ENCODE measurements at places on chromosomes 7 and 10.

DNA sequence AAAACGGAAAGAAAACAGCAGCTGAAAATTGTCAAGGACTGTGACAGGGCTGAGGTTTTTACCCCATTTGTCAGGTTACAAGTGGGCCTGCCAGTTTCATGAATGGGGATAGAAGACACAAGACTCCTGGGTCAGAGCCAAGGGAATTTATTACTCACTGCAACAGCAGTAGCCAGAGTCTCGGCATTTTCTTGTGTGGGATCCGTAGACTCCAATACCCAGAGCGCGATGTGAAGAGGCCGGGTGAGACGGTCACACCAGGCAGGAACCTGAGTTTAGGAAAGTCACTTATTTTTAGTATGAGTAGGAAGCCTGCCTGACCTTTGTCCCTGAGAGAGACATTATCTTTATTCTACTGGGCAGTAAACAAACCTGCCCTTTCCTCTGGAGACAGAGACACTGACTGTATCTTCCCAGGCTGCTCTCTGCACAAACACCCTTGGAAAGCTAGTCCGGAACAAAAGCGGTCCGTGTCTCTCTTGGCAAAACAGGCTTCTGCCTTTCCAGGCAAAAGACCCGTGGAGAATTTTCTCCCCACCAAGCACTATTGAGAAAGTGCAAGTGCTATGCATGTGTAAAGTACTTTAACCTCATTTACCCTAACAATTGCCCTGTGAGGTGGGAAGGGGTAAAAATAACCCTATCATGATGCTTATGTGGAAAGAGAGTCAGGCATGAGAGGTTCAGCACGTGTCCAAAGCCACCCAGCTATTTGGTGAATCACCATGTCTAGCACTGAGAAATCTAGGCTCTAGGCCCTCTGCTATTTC is 58.4 kb downstream of the JCAD start:
- DNase-seq: no peak

- DNase-seq: no peak
Observed at GRCh38 chr10:71975871-71976725, 11.9 kb downstream of the CHST3 start.

DNA sequence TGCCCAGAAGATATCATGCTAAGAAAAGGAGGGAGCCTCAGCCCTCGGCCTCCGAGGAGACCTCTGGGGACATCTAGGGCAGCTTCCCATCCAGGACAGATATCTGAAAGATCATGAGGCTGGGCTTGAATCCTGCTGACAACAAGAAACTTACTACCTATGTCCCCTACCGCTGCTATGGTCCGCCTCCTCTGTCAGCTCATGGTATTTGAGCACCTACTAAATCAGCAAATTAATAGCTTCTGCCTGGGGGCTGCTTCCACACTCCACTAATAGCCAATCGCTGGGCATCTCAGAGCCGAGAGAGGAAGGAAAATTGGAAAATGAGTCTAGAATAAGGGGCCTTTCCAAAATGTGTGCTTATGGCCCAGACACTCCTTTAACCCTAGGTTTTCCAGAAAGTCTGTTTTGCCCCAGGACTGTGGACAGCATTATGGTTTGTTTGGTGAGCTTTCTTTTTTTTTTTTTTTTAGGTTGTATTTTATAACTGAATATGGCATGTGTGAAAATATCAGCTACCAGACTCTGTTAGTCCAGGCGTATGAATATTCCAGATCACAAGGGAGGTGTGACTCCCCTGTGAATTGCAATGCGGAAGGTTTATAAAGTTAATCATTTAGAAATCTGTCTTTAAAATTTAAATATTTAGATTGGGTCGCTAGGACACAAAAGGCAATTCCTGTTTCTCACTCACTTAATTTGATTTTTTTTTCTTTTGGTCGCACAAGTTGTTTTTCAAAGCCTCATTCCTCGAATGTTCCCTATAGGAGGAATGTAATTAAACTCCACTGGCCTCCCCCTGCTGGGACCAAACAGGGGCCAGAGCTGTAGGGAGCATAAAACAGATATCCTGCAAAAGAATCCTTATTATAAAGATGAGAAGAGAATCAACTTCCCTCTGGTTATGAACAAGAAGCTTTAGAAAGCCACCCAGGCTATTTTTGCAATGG is 89.4 kb downstream of the PARP12 start:
- no peak for DNase-seq

GRCh38 chr7:152103691-152104090 is 78.2 kb downstream of the GALNT11 start:
- no peak for DNase-seq

DNA sequence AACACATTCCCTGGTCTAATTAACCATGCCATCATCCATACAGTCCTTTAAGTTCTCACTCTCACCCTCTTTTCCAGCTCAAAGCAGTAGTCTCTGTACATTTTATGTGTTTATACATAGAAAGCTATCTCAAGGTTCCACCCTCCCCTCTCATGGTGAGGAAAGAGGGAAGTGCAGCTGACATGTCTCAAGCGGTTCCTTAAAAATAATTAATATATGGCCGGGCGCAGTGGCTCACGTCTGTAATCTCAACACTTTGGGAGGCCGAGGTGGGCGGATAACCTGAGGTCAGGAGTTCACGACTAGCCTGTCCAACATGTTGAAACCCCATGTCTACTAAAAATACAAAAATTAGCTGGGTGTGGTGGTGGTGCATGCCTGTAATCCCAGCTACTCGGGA is 36.7 kb downstream of the ZC3HAV1 start:
- DNase-seq: no peak

- DNase-seq: no peak
Observed at GRCh38 chr10:86340176-86340990, 26.2 kb downstream of the GRID1 start.

GRCh38 chr10:73251683-73252444 is 580 bp downstream of the MRPS16 start:
- DNase-seq: no peak

DNA sequence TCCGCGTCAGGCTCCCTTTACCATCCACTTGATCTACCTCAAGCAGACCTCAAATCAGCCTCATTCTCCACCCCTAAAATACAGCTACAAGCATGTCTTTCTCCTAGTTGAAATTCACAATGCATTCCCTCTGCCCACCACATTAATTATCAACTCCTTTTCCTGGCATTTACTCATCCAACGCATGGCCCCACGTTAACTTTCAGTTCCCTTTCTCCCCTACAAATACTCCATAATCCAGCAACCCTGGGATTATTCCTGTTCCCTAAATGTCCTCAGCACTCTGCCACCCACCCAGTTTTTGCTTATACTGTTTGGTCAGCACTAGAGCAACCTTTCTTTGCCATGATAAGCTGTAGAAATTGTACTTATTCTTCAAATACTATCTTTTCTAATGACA is 5.7 kb upstream of the VIM start:
- no peak for DNase-seq

DNA sequence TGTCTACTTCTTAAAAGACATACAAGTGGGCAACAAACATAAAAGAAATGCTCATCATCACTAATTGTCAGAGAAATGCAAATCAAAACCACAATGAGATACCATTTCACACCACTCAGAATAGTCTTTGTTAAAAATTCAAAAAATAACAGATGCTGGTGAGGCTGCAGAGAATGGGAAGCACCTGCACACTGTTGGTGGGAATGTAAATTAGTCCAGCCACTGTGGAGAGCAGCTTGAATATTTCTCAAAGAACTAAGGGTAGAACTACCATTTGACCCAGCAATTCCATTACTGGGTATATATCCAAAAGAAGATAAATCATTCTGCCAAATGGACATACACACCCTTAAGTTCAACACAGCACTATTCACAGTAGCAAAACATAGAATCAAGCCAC is 61.8 kb upstream of the STEAP1 start:
- DNase-seq: no peak

- no peak for DNase-seq
Observed at GRCh38 chr10:28566458-28567015, 33.6 kb downstream of the WAC start.

DNA sequence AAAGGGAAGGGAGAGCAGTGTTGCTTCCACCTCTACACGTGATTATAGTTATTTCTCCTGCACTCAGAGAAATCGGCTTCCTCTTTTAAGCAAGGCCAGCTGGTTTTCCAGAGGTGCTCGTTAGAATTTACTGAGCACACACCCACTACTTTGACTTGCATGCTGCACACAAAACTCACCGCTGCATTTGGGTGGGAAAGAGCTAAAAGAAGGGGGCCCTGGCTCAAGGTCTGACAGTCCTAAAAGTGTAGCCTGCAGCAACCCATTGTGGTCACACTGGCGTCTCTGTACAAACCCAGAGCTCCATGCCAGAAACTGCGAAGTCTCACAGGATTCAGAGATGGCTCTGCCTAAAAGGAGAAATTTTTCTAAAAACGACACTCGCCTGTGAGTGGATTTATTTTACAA is 133.7 kb downstream of the SLC25A13 start:
- no peak for DNase-seq

GRCh38 chr7:150370612-150371071 is 2.0 kb downstream of the REPIN1 start:
- no peak for DNase-seq

DNA sequence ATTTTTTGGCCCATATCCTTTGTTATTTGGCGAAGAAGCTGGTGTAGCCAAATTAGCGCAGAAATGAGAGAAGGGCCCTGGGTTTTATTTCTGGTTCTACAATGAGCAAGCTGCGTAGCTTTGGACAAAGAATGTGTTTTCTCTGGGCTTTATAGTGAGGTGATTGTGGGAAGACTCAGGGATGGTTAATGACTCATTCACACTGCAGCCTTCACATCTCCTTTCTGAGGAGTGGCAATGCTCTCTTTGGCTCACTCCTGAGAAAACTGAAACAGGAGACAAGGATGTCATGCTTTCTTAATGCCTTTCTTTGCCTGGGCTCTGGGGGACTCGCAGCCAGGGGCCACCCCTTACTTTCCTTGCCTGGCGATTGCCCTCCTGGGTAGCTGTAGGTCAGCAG is 271.0 kb upstream of the PODXL start:
- DNase-seq: no peak

GRCh38 chr10:75922435-75922834 is 491.0 kb downstream of the LRMDA start:
- DNase-seq: no peak

DNA sequence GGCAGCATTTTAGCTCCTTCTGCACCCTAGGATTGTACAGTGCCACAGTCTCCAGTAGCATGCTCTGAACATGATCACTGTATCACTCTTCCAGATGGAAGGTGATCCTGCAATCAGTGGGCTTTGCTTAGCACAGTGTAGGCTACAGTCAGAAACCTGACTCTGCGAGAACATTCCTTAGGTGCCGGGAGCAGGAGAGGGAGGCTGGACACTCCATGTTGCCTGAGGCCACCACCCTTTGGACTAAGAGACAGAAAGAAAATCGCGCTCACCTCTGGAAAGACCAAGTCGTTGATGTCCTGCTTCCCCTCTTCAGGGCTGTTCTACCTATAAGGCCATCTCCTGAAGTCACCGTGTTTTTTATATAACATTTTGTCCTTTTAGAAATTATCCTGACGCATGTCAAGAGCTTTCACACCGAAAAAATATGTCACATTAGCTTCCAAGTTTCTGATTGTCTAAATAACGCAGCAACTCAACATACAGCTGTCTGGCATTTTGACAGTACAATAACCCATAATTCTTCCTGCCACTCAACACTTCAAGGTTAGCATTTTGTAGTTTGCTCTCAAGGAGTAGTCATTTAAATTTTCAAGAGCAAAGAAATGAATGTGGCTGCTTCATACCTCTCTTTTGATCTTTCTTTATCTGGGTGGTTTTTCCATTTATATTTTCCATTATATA is 563.1 kb downstream of the LRMDA start:
- DNase-seq: no peak

GRCh38 chr7:105261689-105262088 is 127.0 kb downstream of the SRPK2 start:
- no peak for DNase-seq

- no peak for DNase-seq
Observed at GRCh38 chr7:92602352-92603088, 12.3 kb upstream of the FAM133B start.

- DNase-seq: no peak
Observed at GRCh38 chr7:130362251-130362816, 17.7 kb downstream of the CPA5 start.

GRCh38 chr10:7945034-7945433 is 109.5 kb upstream of the GATA3 start:
- DNase-seq: no peak

DNA sequence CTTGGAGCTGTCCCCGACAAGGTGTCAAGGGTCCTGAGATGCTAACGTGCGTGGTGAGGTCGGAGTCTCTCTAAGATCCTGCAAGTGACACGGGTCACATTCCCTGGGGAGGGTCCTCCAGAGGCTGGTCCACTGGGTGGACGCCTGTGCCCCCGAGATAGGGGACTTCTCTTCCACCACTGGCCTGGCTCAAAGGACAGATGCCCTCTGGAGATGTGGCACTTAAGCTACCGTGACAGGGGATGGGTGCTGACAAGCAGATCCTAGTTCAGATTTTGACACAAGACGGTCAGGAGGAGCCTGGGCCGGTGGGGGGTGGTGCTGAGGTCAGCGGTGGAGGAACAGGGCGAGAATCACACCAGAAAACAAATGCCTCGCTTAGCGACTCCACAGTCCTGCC is 178.0 kb downstream of the ADARB2 start:
- DNase-seq: no peak

- DNase-seq: no peak
Observed at GRCh38 chr7:35286986-35287385, 33.1 kb upstream of the TBX20 start.

DNA sequence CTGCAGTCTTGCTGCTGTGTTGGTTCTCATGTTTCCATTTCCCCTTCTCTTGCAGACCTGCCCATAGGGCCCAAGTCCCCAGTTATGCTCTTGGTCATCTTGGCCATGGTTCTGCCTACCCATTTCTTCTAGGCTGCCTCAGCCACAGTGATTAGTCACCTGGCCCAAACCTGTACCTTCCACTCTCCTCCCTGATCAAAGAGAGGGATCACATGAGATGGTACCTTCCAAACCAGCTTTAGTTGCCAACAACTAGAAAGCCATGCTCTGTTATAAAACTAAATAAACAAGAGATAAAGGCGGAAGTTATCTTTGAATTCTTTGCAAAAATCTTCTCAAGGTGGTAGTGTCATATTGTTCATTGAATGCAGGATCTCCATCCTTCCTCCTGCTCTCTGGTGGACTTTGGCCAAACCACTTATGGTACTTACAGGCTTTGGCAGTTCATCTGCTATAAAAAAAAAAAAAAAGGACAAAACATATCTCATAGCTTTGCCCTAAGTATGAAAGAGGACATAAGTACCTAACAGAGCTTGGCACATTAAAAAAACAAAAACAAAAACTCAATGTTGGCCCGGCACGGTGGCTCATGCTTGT is 25.8 kb downstream of the TACC2 start:
- DNase-seq: no peak

GRCh38 chr7:73704640-73705550 is 14.6 kb downstream of the STX1A start:
- no peak for DNase-seq

DNA sequence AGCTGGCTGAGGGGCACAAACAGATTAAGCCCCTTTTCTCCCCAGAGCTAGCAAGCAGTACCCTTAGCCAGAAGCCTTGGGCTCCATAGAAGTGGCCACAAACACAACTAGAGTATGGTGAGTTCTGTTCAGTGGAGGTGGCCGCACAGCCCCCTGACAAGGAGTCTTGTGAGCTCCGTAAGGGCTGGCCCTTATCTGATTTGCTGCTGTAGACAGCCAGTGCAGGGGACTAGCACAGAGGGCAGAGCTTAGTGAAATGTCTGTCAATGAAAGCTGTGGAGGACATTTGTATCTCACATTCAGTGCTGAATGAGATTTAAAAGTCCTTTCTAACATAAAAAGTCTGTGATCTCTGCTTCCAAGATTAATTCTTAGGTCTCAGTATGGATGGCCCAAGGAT is 137.3 kb downstream of the AUTS2 start:
- DNase-seq: no peak

- no peak for DNase-seq
Observed at GRCh38 chr7:84364708-84365107, 170.1 kb upstream of the SEMA3A start.
